GM12892 (cell line): ENCODE measurements at places on chromosomes 1 and 21.
A peak's percentile ranks its signal among the peaks of the same experiment; 100 is the strongest.

- DNase-seq, result peak; percentile 70
Observed at GRCh38 chr1:109906160-109906838, 4.3 kb upstream of the CSF1 start.

GRCh38 chr1:25003457-25004190, 73.5 kb upstream of the RUNX3 start:
- no peak for DNase-seq

GRCh38 chr1:94303005-94303404, 65.6 kb upstream of the ARHGAP29 start:
- DNase-seq, result no peak

- no peak for DNase-seq
Observed at GRCh38 chr21:29613021-29613420, 314.3 kb downstream of the BACH1 start.

- no peak for DNase-seq
Observed at GRCh38 chr1:96329121-96329520, 392.5 kb upstream of the PTBP2 start.

DNA sequence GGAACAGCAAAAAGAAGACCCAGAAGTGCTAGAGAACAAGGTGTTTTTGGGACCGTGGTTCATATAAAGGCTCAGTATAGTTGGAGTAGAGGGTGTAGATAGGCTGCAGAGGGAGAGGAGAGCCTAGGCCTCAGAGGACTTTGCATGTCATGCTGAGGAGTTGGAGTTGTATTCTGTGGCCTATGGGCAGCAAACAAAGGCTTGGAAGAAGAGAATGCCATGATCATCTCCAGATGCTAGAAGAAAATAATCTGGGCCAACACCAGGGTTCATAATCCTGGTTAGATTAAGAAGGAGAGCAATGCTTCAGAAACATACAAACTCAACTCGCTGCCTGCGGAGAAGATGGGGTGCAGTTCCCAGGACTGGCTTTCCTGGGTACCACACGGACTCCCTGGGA, 262.8 kb upstream of the USP24 start:
- DNase-seq, result no peak

GRCh38 chr21:34593423-34593822, 21.5 kb downstream of the RCAN1 start:
- no peak for DNase-seq

DNA sequence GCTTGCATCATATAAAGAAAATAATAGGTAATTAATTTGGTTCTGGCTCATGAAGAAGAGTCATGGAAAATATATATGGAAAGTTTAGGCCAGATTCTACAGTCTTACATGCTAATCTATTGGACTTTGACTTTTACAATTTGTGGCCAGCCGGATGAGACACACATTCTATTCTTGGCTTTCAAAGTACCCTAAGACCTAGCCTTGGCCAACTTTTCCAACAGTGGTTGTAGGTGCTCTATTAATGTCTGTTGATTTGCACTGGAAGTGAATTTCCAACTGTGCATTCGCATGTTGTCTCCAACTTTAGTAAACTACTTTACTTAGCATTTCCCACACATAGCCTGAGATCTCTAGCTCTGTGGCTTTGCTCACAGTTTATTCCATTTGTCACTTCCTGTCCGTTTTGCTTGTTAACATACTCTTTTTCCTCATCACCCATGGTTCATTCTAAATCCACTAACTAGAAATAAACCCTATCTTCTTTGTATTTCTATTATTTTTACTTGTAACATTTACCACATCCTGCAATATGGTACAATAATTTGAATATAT, 644.0 kb downstream of the PTPRC start:
- no peak for DNase-seq

DNA sequence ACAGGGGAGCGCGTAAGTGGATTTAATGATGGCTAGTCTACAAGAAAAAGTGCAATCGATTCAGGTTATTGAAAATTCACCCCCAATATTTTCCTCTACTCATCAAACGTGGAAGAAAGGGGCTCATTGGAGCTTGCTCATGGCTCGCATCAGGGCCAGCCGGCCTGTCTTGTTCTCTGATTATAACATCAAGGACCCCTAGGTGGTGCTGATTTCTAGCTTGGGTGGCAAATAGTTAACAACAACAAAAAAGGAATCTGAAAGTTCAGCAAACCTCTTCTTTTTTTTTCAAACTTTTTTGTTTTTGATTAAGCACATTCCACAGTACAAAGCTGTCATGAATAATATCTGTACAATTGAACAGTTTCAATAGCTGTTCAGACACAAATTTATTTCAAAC, 35.8 kb upstream of the SOD1 start:
- no peak for DNase-seq

GRCh38 chr1:170271430-170272161, 125.8 kb downstream of the NTMT2 start:
- no peak for DNase-seq

GRCh38 chr1:21585037-21585436, 75.8 kb downstream of the ALPL start:
- DNase-seq, result no peak

- no peak for DNase-seq
Observed at GRCh38 chr1:232923739-232924386, 26.5 kb upstream of the NTPCR start.

GRCh38 chr1:83500987-83501591, 497.8 kb downstream of the TTLL7 start:
- peak; percentile 5 for DNase-seq

GRCh38 chr1:107683683-107684082, 281.3 kb downstream of the VAV3 start:
- no peak for DNase-seq

GRCh38 chr21:26140926-26141325, 29.6 kb downstream of the APP start:
- DNase-seq, result no peak

DNA sequence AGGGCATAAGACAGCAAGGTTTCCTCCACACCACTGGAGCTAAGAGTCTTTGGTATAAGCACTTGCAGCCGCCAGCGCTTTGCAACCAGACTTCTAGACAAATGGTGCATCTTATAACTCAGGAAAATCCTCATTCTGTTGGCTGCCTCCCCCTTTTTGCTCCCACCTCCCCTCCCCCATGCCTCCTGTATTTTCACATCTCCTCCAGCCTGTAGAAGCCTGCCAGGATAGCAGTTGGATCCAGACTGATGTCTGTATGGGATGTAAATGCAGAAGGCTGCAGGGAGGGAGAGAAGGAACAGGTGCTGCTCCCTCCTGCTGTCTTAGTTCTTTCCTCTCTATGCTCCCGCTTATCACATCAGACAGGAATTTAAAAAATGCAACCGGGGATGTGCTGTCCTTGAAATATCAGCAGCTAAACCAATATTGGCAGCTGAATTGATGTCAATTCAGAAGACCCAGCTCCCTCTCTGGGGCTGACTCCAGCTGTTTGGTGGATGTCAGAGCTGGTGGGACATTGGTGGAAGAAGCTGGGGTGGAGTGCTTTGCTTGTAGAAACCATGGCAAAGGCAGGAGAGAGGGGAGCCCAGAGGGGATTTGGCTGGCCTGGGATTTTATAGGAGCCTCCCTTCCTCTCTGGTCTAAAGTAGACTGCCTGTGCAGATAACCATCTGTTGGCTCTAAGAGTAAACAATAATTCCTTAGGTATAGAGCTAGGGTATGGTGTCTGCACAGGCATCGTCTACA, 53.5 kb downstream of the NFASC start:
- DNase-seq, result no peak

DNA sequence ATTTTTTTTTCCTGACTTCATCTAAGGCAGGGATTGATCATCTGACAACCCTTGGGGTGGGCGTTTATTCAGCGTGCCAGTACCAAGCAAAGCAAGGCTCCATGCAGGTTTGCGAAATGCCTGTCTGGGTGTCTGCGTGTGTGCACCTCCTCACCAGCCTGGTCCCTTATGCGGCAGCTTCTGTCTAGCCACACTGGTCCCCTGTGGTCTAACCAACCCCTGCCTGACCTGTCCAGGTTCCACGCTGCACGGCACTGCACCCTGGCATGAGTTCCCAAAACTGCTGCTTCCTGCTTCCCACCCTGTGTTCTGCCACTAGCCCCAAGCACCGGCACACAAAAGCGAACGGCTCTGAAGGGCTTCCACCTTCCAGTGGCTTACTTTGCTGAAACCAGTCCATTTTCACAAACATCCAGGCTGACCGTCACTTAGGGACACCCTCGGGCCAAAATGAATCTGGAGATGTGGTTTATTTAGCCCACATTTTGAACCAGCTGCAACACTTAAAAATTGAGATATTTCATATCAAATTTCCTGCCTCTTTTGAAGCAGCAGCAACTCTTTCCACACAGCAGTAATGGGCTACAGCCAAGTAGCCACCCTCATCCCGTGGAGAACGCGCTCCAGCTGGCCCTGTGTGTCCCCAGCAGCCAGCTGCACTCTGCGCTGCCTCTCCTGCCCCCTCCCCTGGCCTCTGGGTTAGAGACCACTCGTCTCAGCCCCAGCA, 55.7 kb downstream of the HLCS start:
- DNase-seq, result no peak

- no peak for DNase-seq
Observed at GRCh38 chr1:46798810-46799209, at the start of gene CYP4B1. TSS of gene CYP4B1 (plus strand) at chr1:46799046. CDS start at chr1:46799082, 36 bp downstream.

- no peak for DNase-seq
Observed at GRCh38 chr1:246271516-246271915, 235.6 kb downstream of the SMYD3 start.

- no peak for DNase-seq
Observed at GRCh38 chr1:112461200-112461871, 47.4 kb upstream of the WNT2B start.

GRCh38 chr1:169193191-169193850, 86.8 kb downstream of the ATP1B1 start:
- DNase-seq, result no peak
